Activated naive CD4-positive, alpha-beta T cell treated with anti-CD3 and anti-CD28 coated beads, Interleukin-2, amount 50 U/mL, for 16 hours (primary cell): ENCODE measurements at places on chromosomes 3 and 15.

GRCh38 chr15:70127288-70127746 lies 29.6 kb upstream of the TLE3 start:
- DNase-seq, result no peak

- DNase-seq, result no peak
Measured at GRCh38 chr15:90402223-90402622, 14.2 kb downstream of the IQGAP1 start.

DNA sequence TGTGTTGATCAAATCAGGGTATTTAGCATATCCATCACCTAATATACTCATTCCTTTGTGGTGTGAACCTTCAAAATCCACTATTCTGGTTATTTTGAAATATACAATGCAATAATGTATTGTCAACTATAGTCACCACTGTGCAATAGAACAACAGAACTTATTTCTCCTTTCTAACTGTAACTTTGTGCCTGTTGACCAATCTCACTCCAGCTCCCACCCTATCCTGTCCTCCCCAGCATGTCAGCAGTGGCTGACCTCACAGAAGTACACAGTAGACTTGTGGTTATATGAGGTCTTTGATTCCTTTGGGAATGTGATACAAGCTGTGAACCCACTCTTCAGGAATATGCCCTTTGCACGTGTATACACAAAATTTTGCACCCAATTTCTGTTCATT lies 64.2 kb downstream of the ECT2 start:
- DNase-seq, result no peak

DNA sequence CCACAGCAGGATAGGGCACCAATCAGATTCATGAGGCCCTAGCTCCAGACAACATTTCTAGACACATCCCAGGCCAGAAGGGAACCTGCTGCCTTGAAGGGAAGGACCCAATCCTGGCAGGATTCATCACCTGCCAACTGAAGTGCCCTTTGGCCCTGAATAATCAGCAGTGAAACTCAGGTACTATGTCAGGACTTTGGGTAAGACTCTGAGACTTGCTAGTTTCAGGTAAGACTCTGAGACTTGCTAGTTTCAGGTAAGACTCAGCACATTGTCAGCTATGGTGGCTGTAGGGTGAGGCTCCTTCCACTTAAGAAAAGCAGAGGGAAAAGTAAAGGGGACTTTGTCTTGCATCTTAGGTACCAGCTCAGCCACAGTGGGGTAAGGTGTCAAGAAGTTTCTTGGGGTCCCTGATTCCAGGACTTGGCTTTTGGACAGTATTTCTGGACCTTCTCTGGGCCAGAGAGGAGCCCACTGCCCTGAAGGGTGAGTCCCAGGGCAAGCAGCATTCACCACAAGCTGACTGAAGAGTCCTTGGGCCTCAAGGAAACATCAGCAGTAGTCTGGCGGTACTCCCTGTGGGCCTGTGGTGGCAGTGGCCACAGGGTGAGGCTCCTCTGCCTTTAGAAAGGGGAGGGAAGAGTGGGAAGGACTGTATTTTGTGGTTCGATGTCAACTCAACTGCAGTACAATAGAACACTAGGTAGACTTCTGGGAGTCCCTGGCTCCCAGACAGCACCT lies 13.7 kb upstream of the COL8A1 start:
- no peak for DNase-seq

GRCh38 chr15:38176155-38176554 lies 76.5 kb upstream of the SPRED1 start:
- DNase-seq, result no peak

GRCh38 chr3:13019243-13020095 lies 53.8 kb downstream of the IQSEC1 start:
- DNase-seq, result no peak

DNA sequence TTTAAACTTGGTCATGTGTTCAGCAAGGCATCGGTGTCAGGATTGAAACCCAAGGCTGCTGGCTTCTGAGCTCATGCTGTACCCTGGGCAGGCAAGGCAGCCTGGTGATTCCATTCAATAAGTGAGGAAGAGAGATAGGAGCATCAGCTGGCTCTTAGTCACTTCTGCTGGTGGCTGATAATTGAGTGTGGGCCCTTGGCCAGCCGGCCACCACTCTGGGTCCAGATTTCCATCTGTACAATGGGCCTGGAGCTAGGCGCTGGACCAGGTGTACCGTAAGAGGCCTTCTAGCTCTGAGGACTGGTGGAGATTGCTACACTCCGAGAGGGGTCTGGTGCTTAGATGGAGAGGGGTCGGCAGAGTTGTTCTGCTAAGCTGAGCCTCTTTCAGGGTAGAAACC lies 4.3 kb downstream of the CD276 start:
- no peak for DNase-seq

- DNase-seq, result no peak
Measured at GRCh38 chr15:79433276-79433990, 1.3 kb downstream of the MINAR1 start.

- DNase-seq, result no peak
Measured at GRCh38 chr3:60579734-60580133, 671.5 kb downstream of the FHIT start.

DNA sequence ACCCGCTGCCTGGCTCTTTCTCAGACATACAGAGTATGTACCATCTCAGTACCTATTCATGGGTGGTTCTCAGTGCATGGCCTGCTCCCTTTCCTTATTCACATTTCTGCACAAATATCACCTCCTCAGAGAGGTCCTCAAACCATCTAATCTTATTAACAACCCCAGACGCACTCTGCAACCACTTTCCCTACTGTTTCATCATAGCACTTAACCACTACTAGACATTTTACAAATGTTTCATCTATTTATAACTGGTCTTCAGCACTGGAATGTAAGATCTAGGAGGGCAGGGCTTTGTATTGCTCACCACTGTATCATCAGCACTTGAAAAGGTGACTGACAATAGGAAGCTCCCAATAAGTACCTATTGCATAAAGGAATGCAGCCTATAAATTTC lies 45.1 kb downstream of the TNIK start:
- DNase-seq, result no peak

- no peak for DNase-seq
Measured at GRCh38 chr15:40855706-40856234, 11.9 kb downstream of the SPINT1 start.

- DNase-seq, result no peak
Measured at GRCh38 chr3:36227980-36228379, 152.3 kb upstream of the STAC start.

DNA sequence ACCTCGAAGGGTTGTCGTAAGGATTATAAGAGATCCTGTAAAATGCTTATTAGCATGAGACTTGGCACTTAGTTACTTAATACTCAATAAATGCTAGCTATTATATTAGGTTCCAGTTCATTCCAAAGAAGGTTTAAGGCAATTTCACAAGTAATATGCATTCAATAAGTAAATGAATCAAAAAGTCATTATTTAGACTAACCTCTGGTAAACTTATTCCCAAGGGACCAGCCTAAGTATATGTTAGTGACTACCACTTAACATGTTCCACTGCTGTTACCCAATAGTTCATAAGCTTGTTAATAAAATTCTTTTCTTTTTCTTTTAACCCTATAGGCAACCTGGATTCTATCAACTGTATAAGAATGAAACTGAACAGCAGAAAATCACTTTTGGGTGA lies 5.1 kb downstream of the PDCD10 start:
- no peak for DNase-seq

- peak; percentile 55 for DNase-seq
Measured at GRCh38 chr15:52790169-52790708, at the start of gene ONECUT1. ONECUT1 (minus strand) TSS chr15:52790336; CDS start chr15:52789884, 452 bp downstream.

DNA sequence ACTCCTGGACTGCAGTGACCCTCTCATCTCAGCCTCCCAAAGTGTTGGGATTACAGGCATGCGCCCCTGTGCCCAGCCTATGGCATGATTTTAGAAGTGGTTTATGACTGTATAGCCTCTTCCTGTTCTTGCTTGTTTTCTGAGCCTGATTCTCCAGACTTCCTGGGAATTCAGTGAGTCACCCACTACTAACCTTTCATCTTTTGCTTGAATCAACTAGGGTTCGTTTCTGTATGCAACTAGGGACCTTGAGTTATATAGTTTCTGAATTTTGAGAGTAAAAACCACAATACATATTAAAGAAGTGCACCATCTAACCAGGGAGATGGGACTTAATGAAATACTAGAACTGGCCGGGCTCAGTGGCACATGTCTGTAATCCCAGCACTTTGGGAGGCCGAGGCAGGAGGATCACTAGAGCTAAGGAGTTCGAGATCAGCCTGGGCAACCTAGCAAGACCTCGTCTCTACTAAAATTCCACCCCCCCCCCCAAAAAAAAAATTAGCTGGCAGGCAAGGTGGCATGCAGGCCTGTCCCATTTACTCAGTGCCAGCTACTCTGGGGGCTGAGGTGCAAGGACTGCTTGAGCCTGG lies 76.0 kb downstream of the ZNF609 start:
- no peak for DNase-seq

DNA sequence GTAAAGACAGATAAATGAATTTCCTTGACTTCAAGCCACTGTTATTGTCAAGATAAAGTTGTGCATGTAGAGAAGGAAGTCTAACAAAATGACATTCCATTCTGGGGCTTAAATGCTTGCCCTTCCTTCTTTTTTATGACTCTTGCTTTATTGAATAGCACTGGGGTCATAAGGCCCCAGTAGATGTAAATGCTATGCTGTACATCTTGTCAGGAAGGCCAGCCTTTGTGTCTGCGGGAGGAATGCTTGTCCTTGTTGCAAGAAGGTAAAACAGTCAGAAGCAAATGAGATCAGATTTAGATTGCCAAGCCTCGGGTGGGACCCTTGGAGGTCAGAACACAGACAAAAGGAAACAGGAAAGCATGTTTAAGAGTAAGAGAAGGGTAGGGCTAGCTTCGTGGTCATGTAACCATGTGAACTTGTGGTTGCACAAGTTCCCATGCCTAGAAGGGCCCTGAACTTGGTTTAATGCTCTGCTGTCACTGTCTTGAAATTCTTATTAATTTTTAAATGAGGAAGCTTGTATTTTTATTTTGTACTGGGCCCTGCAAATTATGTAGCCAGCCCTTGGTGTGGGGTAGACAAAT lies 81.5 kb downstream of the PPM1L start:
- DNase-seq, result no peak

GRCh38 chr3:130755666-130756065 lies 9.0 kb upstream of the PIK3R4 start:
- no peak for DNase-seq

DNA sequence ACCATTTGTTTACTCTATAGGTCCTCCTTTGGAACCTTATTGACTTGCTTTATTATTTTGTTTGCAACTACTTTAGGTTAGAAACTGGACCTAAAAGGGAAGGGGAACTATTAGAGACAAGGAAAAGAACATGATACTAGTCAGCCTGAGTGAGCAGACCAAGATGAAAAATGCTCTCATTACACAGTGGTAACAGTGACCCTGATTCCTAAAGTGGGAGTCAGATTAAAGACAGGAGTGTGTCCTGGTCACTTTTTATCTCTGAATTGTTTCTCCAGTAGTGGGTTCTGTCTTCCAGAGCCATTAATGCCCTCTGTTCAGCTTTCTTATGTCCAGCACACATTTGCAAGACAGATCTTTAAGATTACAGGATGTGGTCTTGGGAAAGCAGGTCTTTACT lies 124.1 kb downstream of the TMEM108 start:
- no peak for DNase-seq

GRCh38 chr3:52809662-52810377 lies 15.2 kb downstream of the ITIH3 start:
- DNase-seq, result no peak

GRCh38 chr3:28598165-28598564 lies 249.5 kb upstream of the AZI2 start:
- no peak for DNase-seq

GRCh38 chr15:74432968-74433591 lies 678 bp downstream of the SEMA7A start:
- DNase-seq, result peak; percentile 28

DNA sequence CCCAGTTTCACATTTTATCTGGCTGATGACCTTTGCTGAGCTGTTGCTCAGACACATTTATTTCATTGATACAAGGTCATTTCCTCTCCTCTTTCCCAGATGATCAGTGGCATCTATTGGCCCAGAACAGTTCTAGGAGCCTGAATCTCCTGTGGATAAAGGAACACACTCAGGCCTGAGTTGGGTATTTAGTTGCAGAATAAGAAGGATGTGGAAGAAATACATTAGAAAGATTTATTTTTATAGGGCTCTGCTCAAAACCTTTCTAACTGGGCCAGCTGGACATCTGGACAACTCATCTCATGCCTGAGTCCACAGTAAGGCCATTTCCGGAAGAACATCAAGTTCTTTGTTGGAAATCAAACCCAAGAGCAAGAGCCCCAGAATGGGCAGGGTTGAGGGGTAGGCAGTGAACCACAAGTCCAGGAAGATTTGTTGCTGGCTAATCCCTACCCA lies 19.7 kb upstream of the MFGE8 start:
- no peak for DNase-seq

GRCh38 chr3:45345846-45346580 lies 42.4 kb upstream of the LARS2 start:
- no peak for DNase-seq

DNA sequence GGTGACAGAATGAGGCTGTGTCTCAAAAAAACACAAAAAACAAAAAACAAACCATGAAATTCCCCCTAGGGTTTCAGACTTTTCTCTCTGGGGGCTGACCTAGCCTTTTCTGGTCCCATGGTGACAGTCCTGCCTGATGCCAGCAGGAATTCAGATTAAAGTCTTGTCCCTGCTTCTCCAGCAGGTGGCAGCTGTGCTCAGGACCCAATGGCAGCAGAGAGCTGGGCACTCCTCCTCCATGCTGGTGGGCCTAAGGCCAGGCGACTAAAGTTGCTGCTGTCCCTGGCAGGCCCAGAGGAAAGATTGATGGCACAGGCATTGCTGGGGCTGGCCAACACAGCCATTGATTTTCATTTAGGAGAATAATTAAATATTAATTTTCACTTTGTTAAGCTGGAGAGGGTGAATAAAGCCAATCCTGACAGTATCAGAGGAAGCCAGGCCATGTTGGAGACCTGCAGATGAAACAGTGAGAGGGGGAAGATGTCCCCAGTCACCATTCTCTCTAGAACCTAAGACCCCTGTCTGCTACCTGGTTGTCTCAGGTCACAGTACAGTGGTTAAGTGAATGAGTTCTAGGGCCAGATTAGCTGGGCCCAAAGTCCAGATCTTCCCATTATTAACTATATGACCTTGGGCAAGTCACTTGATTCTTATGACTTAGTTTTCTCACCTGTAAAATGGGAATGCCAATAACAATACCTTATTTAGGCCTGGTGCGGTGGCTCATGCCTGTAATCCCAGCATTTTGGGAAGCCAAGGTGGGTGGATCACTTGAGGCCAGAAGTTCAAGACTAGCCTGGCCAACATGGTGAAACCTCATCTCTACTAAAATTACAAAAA lies 7.1 kb downstream of the CELF6 start:
- peak; percentile 60 for DNase-seq

- DNase-seq, result no peak
Measured at GRCh38 chr3:17431004-17431403, 311.4 kb downstream of the TBC1D5 start.

GRCh38 chr15:66704019-66704802 lies 2.2 kb downstream of the SMAD6 start:
- no peak for DNase-seq

DNA sequence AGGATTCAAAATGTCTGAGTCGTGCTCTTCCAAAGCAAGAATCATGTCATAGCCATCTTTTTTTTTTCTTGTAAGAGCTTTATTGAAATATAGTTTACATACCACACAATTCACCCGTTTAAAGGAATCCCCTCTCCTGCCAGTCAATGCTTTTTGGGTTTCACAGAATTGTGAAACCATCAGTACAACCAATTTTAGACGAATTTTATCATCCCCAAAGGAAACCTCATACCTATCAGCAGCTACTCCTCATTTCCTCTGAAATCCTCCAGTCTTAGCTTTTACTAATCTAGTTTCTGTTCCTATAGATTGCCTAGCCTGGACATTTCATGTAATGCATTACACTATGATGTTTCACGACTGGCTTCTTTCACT lies 39.6 kb downstream of the ADIPOQ start:
- no peak for DNase-seq
